NB4 (cell line): ENCODE measurements at places on chromosomes 2 and 18.

GRCh38 chr2:69993708-69994107, 32.3 kb upstream of the ASPRV1 start:
- DNase-seq: no peak

- no peak for DNase-seq
Observed at GRCh38 chr18:44458777-44459176, 221.9 kb upstream of the SETBP1 start.

- no peak for DNase-seq
Observed at GRCh38 chr2:191844706-191845105, 2.2 kb downstream of the CAVIN2 start.

DNA sequence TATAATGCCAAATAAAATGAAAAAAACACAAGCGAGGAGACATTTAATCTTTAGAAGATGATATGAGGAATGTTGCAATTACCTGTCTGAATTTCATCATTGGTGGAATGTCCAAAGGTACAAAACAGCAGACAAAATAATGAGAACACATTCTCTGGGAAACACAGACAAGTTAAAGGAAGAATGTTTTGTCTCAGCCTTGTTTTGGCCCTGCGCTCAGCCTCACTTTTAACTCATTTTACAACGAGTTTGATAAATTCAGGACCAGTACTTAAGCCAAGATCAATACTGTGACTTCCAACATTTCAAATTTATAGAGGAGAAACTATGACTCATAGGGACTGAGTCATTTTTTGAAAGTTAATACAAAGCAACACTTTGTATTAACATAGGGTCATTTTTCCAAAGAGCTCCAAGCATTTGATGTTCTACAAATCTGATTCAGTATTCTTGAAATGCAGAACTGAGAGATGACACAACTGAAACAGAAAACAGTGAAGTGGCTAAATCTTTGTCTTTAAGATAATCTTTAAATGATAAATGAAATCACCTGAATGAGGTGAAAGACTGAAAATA, 833.2 kb upstream of the CHAC2 start:
- DNase-seq: no peak

DNA sequence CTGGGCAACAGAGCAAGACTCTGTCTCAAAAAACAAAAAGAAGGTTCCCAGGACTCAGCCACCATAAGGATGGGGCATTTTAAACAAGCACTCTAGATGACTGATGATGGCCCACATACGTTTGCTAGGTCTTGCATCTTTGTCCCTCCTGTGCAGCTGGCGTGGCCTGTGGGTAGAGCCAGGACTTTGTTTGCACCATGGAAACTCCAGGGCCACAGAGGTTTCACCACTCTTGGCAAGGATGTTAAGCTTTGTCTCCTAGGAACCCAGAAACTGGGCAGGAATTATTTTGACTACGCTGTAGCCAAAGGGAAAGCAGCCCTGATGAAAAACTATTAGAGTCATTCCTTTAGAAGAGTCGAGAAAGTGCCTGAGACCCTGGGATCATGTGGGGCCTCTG, 75.3 kb upstream of the STPG4 start:
- DNase-seq: no peak

GRCh38 chr2:210337159-210337558, 22.2 kb upstream of the MYL1 start:
- DNase-seq: peak; percentile 17
